ENCODE measurements at places on chromosomes 3 and 15.

GRCh38 chr3:160622263-160623045 lies 54.5 kb upstream of the ARL14 start:
- DNase-seq, result no peak

- DNase-seq, result no peak
Measured at GRCh38 chr15:36905908-36906307, 194.4 kb downstream of the MEIS2 start.

DNA sequence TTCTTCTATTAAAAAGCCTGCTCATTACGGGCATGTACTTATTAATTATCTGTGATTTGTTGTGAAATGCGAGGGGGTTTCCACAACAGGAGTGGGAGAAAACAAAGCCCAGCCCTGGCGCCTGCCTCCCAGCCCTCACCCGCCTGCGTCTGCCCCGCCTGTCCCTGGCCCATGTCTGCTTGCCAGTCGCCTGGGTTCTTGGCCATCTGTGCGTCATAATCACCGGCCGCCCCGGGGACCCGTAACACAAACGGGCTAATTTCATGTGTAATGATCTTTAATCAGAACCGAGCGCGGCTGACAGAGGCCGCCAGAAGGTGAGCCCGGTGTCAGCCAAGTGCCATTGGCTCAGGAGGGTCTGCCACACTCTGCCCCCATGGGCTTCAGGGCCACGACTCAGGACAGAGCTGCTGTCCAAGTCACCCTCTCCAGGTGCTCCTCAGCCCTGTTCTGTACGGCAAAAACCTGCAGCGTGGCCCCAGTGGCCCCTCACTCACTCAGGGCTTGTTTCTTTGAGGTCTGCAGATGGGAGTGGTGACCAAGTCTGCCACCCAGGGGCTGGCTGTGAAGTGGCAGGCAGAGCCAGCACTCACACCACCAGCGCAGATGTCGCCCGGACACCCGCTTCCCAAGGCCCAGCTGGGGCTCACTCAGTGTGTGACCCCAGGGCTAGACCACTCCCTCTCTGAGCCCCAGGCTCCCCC lies 28.8 kb upstream of the TMEM115 start:
- no peak for DNase-seq

DNA sequence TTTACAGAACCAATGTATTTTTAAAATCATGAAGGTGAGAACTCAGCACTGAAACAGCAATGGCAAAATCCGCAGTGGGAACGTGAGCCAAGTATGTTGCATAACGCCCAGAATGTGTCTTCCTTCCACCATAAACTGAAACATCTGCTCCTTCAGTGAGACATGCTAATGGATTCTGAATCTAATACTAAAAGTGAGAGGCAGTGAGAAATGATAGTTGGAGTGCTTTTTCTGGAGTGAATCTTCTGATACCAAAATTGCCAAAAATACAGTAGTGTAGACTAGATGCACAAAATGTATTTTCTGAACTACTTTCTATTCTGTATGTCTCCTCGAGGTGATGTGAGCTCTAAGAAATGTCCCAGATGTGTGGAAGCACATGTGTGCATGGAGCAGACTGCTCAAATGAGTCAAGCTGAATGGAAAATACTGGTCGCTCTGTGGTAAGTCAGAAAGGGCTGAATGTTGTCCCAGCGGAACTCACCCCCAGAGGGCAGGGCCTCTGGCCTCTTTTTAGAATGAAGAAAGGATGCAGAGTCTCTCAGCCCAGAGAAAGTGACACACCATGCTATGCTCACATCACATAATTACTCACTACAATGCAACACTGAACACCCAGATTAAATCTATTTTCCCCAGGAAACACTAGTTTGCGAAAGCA lies 73.0 kb downstream of the ATP10A start:
- peak; percentile 59 for DNase-seq

- DNase-seq, result no peak
Measured at GRCh38 chr15:70374096-70374495, 276.4 kb upstream of the TLE3 start.

- no peak for DNase-seq
Measured at GRCh38 chr3:197958346-197958745, 1.7 kb upstream of the LMLN start.

GRCh38 chr3:69930564-69930963 lies 69.0 kb upstream of the SAMMSON start:
- no peak for DNase-seq

GRCh38 chr3:9293076-9293475 lies 43.6 kb upstream of the SRGAP3 start:
- DNase-seq, result no peak

DNA sequence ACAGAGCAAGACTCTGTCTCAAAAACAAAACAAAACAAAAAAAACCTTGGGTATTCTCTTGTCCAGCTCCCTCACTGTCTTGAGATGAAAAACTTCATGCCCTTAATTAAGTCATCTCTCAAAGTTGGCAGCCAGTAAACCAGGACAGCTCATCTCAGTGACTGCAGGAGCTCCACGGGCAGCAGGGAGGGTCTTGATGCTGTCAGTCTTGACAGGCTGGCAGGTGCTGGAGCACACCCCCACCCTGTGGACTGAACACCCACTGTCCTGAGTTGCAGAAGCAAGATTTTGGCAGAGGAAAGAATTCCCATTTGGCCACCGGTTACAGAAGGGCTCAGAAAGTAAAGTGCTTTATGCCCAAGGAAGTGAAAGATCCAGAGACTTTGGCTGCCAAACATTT lies 8.0 kb downstream of the DNAJA4 start:
- no peak for DNase-seq

- no peak for DNase-seq
Measured at GRCh38 chr3:135975053-135975452, 9.5 kb downstream of the PPP2R3A start.

GRCh38 chr15:79132770-79133169 lies 42.2 kb upstream of the RASGRF1 start:
- no peak for DNase-seq

DNA sequence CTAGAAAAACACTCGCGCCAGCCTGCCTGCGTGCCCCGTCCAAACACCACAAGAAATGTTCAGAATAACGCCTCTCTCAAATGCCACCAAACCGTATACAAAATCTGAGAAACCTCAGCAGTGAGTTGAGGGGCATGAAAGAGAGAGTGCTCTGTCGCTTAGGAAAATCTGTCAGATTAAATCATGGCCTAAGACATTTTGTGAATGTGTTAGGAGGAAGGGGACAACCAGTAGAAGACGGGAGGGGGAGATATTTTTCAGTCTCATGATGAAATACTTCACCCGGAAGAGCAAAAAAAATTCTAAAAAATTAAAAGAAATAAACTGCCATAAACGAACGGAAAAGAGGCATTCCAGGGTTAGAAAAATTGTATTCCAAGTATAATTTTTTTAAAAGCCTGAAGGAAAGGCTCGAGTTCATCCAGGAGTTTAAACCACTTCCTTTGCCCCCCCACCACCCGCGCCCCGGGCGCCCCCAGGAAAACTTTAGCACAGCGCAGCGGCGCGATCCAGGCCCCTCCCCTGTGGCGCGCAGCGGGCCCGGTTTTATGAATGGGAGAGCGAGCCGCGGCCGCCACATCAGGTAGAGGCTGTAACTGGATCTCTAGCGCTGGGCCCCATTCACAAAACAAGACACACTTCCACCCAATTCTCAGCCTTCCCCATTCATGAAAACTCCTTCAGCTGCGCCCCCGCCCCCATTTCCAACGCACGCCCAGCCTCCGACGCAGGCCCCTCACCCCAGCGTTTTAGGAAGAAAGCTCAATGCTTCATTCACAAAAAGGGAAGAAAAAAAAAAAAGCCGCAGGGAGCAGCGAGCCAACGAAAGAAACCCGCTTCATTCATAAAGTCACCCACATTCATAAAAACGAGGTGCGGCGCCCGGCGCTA lies 1.4 kb downstream of the ETV5 start:
- DNase-seq, result no peak

DNA sequence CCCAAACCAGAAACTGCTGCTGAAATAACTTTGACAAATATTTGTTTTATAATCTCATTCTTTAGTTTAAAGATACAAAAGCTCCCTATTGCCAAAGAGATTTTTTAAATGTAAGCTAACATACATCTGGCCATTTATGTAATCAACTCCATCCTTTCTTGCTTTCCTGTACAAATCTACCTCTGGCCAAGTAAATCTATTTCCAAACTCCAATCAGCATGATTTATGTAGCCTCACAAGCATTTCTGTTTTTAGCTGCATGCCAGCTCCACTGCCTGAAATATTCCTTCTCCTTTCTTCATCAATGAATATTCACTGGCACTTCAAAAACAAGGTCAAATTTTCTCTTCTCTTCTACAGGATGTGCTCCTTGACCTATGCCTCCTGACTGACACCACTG lies 80.0 kb downstream of the SHOX2 start:
- DNase-seq, result no peak

GRCh38 chr3:40465456-40465855 lies 8.3 kb downstream of the RPL14 start:
- no peak for DNase-seq

DNA sequence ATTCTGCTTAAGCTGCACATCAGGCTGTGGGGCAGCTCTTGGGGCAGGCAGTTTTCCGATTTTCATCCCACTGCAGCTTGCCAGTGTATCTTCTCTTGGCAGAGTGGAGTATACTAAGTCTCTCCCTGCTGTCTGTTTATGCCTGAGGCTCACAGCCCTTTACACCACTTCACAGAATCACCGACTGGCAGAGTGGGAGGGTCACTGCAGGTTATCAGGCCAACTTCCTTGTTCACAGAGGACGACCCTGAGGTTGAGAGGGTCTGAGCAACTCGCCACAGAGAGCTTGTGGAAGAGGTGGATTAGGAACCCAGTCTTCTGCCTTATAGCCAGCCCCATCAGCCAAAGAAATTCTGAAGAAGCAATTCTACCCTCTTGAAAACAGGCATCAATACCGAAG lies 30.9 kb downstream of the KIF9 start:
- DNase-seq, result no peak

- DNase-seq, result no peak
Measured at GRCh38 chr3:167976516-167977361, 119.0 kb downstream of the GOLIM4 start.

- DNase-seq, result no peak
Measured at GRCh38 chr3:72319194-72320094, 528.8 kb downstream of the SHQ1 start.

GRCh38 chr3:177642042-177642803 lies 444.9 kb upstream of the TBL1XR1 start:
- DNase-seq, result no peak

- DNase-seq, result no peak
Measured at GRCh38 chr3:41138146-41138545, 61.2 kb upstream of the CTNNB1 start.

GRCh38 chr3:9947025-9947995 lies 4.9 kb downstream of the PRRT3 start:
- DNase-seq, result no peak

DNA sequence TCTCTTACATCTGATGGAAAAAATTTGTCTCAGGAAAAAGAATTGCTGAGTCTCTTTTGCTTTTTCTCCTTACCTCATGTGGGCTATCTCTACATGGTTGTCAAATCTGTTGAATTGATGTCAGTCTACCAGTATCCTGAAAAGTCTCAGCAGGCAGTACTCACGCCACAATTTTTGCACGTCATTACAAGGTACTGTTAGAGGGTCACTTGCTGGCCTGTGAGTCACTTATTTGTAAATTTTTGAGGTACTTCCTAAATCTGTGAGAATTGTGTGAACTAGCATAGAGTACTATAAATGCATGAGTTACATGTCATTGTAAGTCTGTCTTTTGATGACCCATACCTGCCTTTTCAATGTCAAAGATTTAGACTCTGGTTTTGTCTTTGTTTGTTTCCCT lies 15.9 kb downstream of the HPS3 start:
- no peak for DNase-seq

- DNase-seq, result peak; percentile 55
Measured at GRCh38 chr3:44913868-44914468, 39.6 kb downstream of the TGM4 start.

DNA sequence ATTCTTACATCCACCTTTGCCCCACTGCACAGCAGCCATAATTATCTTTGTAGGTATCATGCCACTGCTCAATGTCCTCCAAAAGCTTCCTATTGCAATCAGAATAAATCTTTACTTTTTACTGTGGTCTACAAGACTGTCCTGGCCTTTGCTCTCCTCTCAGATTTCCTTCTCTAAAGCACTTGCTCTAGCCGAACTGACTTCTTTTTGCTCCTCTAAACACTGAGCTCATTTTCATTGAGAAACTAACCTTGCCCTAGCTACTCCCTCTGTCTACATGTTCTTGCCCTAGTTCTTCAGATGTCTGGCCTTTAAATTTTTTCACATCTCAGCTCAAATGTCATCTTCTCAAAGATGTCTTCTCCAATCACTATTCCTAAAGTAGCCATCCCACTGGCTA lies 342.8 kb downstream of the TBC1D5 start:
- no peak for DNase-seq

GRCh38 chr3:86175593-86176444 lies 815.1 kb downstream of the VGLL3 start:
- DNase-seq, result no peak

- no peak for DNase-seq
Measured at GRCh38 chr3:99508191-99508590, 130.2 kb upstream of the COL8A1 start.

DNA sequence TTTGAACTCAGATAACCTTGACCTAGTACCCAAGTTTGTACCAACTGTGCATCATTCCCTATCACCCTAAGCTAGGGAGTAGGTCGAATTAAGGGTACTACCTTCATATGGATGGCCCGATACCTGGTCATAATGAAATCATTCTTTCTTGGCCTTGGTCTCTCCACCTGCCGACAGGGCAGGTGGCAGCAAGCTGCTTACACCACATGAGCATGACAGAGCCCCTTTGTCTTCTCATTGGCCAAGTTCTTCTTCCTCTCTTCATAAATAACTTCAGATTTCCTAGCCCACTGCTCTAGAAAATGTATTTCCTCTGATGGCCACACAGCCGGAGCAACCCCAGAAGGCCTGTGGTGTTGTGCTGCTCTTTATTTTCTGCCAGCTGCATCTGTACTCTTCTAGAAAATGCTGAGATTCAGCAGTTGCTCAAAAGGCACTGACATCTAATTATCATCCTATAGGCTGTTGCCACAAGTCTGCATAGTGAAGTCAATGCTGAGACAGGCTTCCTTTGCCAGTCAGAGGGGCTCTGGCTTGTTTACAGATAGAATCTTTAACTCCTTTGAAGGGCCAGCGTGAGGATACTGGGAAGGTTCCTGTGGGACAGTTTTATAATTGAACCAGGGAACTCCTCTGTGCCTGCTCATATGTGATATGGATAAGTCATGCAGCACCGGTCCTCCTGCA lies 304.2 kb downstream of the PTPRG start:
- DNase-seq, result no peak

DNA sequence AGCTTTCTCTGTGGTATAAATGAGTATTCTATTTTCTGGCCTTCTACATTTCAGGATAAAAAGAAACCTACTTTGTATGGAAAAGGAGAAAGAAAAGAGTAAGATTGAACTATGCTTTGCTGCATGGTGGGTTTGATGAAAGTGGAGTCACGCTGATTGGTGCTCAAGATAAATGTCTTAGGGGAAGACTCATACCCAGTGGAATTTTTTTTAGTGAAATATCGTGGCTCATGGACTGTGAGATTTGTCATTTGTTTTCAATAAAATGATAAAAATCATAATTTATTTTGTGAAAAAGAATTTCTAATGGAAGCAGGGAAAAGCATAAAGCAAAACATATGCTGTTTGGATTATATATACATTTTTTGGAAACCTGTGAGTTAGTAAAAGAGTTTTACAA lies 292.5 kb downstream of the ZPLD1 start:
- DNase-seq, result no peak
